ENCODE measurements at places on chromosomes 16 and 17. TPM values are rescaled to one million over a fixed set of nuclear protein-coding genes. Genes with fewer than 3 reads are reported as not detected.

Gene CMTM2
- total RNA-seq: not detected

Gene DHODH
- 5.3 TPM for total RNA-seq

Gene SLC52A1
- not detected for total RNA-seq

DNA sequence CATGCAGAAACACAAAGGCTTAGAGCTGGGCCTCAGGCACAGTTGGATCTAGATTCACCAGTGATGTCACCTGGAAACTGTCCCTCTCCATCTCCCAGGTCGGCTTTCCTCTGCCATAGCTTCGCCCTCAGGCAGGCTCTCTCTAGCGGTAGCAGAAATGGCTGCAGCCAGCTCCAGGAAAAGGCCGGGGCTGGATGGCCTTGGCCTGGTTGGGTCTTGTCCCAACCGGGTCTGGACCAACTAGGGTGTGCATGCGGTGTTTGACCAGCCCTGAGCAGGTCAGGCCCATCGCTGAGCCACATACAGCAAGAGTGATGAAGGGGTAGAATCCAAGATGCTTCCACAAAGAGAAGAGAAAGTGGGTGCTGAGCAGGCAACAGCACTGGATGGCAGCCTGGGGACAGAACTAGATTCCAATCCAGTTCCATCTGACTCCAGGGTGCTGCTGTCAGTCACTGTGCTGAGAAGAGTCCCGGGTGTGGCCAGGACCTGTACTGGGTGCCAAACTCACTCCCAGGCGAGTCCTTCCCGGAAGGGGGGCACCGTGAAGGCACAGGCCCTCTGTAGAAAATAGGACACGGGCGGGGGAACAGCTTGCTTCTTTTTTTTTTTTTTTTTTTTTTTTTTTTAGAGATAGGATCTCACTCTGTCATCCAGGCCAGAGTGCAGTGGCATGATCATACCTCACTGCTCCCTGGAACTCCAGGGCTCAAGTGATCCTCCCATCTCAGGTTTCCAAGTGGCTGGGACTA, 51.8 kb downstream of the SOCS3 start:
- no peak overlapping the region for H3K4me3 ChIP-seq
- H3K27ac ChIP-seq: no peak overlapping the region
- H3K4me1 ChIP-seq: peaks cover 9% of the 10 kb centered on the region
- DNase-seq: peak; percentile 66
- no peaks in the 10 kb centered on the region for H3K27me3 ChIP-seq

DNA sequence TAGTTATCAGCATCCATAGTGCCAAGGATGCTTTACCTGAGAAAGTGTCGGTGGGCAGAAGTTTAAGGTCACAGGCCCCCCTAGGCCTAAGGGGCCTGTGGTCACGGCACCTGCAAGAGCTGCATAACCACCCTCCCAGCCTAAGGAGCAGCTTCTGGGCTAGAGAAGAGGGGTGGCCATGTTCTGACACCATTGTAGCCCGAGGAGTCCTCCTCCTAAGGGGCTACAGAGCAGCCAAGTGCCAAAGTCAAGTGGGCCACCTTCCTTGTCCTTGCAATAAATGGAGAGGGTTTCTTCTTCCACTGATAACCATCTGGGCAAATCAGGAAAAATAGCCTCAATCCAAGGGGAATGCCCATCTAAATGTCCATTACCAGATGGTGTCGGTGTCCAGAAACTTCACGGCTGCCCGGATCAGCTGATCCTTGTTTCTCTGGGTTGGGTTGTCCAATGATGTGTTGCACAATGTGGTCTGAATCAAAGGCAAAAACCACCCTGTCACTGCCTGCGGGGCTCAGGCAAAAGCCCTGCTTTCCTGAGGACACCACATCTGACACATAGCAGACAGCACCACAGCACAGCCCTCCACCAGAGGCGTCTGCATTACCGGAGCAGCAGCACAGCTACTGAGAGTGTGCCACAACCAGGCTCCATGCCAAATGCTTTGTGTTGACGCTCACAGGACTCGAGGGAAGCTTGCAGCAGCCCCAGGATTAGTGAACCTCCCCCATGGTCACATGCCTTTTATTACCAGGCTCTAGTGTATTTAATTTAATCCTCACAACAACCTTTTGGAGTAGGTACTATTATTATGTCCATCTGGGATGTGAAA, 12.8 kb downstream of the ATPAF2 start:
- H3K27ac ChIP-seq: no peak overlapping the region
- H3K4me3 ChIP-seq: no peak overlapping the region
- H3K4me1 ChIP-seq: no peaks in the 10 kb centered on the region
- DNase-seq: peak; percentile 38

- no peak overlapping the region for H3K4me3 ChIP-seq
- H3K27me3 ChIP-seq: no peaks in the 10 kb centered on the region
Observed at GRCh38 chr17:60645918-60646523, 31.6 kb upstream of the BCAS3 start.

DNA sequence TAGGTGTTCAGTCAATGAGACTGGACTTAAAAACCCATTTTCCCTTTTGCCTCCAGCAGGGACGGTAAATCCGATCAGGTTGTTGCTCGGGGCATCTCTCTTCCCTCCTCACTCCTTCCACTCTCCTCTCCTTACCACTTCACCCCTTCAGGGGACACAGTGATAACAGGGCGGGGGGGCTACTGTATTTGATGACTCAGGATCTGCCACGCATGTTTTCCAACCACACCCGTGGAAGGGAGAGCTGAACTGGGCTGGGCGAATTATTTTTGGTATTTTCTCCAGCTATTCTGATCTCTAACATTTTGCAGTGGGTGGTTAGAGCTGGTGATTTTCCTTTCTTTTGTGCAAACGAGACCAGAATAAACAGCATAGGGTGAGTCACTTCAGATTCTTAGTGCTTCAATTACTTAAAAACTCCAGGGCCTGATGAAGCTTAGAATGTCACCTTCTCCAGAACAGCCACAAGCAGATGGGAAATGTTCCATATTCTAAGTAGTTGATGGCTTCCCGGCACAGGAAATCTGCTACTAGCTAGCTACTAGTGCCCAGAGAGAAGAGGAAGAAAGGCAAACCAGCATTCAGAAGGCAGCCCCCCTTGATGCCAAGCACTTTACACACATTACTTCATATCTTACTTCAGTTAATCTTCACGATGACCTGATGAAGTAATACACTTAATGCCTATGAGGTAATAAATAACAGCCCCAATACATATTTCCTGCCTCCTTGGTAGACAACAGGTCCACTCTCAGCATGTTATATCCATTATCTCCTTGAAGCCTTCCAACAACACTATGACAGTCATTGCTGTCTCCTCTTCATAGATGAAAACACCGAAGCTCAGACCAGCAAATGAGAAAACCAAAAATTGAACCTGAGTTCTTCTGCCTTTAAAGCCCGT, 74.1 kb downstream of the ASIC2 start:
- no peaks in the 10 kb centered on the region for H3K4me1 ChIP-seq
- no peaks in the 10 kb centered on the region for H3K36me3 ChIP-seq
- no peak overlapping the region for H3K27ac ChIP-seq
- no peaks in the 10 kb centered on the region for H3K27me3 ChIP-seq

GRCh38 chr16:85317704-85318103, 205.4 kb upstream of the CIBAR2 start:
- no peak overlapping the region for H3K4me3 ChIP-seq
- peak; percentile 90 for DNase-seq
- no peaks in the 10 kb centered on the region for H3K27me3 ChIP-seq
- peak overlapping the region; percentile 97 for H3K27ac ChIP-seq

GRCh38 chr16:63059676-63060075, 1023.4 kb upstream of the CDH8 start:
- H3K27ac ChIP-seq: no peak overlapping the region
- no peaks in the 10 kb centered on the region for H3K36me3 ChIP-seq
- no peaks in the 10 kb centered on the region for H3K27me3 ChIP-seq
- DNase-seq: no peak

Data from body of pancreas (tissue), 4 donors.